A549 treated with CORT108297 at 1 μM for 4 hours (cell line): ENCODE measurements at places on chromosomes 1 and 21. TPM values are rescaled to one million over a fixed set of nuclear protein-coding genes. Genes with fewer than 3 reads are reported as not detected.

The FAM177B gene
- total RNA-seq = not detected in 5 replicates

The HPCAL4 gene
- 0.23 to 0.36 TPM (median 0.25 TPM) in 5 replicates for total RNA-seq

The ZFP69 gene
- not detected in 5 replicates for total RNA-seq

The THRAP3 gene
- total RNA-seq = 52.4 to 66.8 TPM (median 56.7 TPM) in 5 replicates

The DMBX1 gene
- 0.68 to 1.3 TPM (median 1.2 TPM) in 5 replicates for total RNA-seq

The TEX38 gene
- 0.15 TPM in 1 of 5 replicates, not detected in the others for total RNA-seq

The CNN3 gene
- total RNA-seq = 48.0 to 59.9 TPM (median 53.0 TPM) in 5 replicates

The RHD gene
- total RNA-seq = not detected in 5 replicates

The LCE3D gene
- total RNA-seq = 0.44 to 1.3 TPM (median 0.64 TPM) in 5 replicates

The LMX1A gene
- total RNA-seq = 0.02 TPM in 1 of 5 replicates, not detected in the others

The RAB3B gene
- 5.1 to 9.9 TPM (median 6.0 TPM) in 5 replicates for total RNA-seq

The C1orf94 gene
- not detected in 5 replicates for total RNA-seq

The KRTAP19-6 gene
- total RNA-seq = not detected in 5 replicates

The AXDND1 gene
- total RNA-seq = 0.18 to 0.39 TPM (median 0.32 TPM) in 5 replicates

The TRIM46 gene
- total RNA-seq = 1.4 to 2.5 TPM (median 2.1 TPM) in 5 replicates

The TCEA3 gene
- 0.41 to 0.72 TPM (median 0.58 TPM) in 5 replicates for total RNA-seq

The CNKSR1 gene
- total RNA-seq = 0.18 to 0.37 TPM (median 0.33 TPM) in 5 replicates

The SAMD11 gene
- total RNA-seq = 16.5 to 38.7 TPM (median 35.5 TPM) in 5 replicates

The PDE4B gene
- total RNA-seq = 12.8 to 14.5 TPM (median 14.2 TPM) in 5 replicates

The TP73 gene
- total RNA-seq = 0.31 to 0.65 TPM (median 0.55 TPM) in 5 replicates

The PLA2G2D gene
- total RNA-seq = 0.13 TPM in 1 of 5 replicates, not detected in the others

The RHCE gene
- total RNA-seq = 0.09 to 0.11 TPM in 2 of 5 replicates, not detected in the others

The TMPRSS2 gene
- total RNA-seq = 0.09 to 0.16 TPM (median 0.14 TPM) in 3 of 5 replicates, not detected in the others

The OR2M3 gene
- total RNA-seq = not detected in 5 replicates

The OR2L5 gene
- not detected in 5 replicates for total RNA-seq

The LCE1F gene
- not detected in 5 replicates for total RNA-seq

The CYP4Z1 gene
- not detected in 5 replicates for total RNA-seq

The SHCBP1L gene
- not detected in 5 replicates for total RNA-seq

The CLCA1 gene
- not detected in 5 replicates for total RNA-seq

The ZDHHC18 gene
- 35.5 to 43.5 TPM (median 42.7 TPM) in 5 replicates for total RNA-seq

The ATP5PB gene
- total RNA-seq = 232 to 283 TPM (median 241 TPM) in 5 replicates

The KRTAP7-1 gene
- total RNA-seq = not detected in 5 replicates

The KIF21B gene
- 1.5 to 3.3 TPM (median 2.5 TPM) in 5 replicates for total RNA-seq

The SLFNL1 gene
- 0.02 to 0.09 TPM (median 0.05 TPM) in 4 of 5 replicates, not detected in the other for total RNA-seq
